ENCODE measurements at places on chromosomes 11 and 22.

DNA sequence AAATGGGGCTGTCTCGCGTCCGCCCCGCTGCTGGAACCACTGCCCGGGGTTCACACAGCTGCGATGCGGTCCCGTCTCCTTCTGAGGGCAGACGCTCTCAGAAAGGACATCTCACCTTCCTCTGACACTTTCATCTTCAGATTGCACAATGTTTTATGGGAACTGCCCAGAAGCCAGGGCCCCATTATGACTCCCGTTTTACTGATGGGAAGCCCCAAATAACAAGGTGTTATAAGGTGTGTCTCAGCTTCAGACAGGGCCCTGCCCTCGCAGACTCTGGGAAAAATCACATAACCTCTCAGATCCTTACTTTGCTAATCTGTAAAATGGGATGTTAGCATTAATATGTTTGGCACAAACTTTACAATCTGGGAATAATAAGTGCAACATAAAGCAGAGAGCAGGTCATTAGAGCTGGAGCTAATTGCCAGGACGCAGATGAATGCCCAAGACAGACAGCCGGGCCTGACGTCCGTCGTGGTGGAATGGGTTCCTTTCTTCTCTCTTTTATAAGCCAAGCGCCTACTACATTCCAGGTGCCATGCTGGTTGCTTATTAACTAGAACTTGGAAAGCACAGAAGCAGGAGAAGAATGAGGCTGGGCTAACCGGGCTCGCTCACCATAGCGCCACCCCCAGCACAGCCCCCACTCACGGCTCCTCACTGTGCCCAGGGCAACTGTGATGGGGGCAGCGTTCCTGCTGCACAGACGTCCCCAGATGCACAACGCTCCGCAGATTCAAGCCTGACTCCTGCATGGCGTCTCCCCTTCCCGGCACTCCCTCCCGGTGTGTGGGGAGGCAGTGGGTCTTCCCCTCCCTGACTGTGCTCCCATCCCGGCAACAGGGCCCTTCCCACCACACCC is 43.8 kb downstream of the TRMU start:
- no peak for DNase-seq

GRCh38 chr22:40818192-40818746 is 877 bp downstream of the SLC25A17 start:
- no peak for DNase-seq

DNA sequence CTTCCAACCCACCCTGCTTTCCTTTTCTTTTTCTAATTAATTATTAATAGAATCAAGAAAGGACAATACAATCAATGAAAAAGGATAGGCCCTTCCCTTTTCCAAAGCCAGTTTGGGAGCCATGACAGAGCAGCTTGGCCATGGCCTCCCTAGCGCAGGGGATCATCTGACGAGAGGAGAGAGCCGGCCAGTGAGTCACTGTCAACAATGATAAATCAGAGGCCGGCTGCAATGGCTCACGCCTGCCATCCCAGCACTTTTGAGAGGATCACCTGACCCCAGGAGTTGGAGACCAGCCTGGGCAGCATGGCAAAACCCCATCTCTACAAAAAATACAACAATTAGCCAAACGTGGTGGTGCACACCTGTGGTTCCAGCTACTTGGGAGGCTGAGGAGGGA is 27.5 kb upstream of the KRTAP5-7 start:
- no peak for DNase-seq

DNA sequence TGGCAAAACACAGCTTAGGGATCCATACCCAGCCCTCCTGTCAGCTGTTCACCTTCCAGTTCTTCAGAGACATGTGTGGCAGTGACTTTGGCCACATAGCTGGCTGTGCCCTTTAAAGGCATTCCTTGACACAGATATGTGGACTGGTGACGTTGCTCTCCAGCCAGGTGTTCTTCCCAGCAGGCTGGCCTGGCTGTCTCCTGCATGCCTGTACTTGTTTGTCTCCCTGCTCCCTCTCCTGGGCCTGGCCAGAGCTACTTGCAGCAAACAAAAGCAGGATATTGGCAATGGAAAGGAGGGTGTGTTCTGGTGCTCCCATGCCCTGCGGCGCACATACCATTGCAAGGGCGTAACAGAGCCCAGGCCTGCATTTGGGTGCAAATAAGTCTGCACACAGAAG is 38.3 kb downstream of the PIK3IP1 start:
- DNase-seq, result no peak

DNA sequence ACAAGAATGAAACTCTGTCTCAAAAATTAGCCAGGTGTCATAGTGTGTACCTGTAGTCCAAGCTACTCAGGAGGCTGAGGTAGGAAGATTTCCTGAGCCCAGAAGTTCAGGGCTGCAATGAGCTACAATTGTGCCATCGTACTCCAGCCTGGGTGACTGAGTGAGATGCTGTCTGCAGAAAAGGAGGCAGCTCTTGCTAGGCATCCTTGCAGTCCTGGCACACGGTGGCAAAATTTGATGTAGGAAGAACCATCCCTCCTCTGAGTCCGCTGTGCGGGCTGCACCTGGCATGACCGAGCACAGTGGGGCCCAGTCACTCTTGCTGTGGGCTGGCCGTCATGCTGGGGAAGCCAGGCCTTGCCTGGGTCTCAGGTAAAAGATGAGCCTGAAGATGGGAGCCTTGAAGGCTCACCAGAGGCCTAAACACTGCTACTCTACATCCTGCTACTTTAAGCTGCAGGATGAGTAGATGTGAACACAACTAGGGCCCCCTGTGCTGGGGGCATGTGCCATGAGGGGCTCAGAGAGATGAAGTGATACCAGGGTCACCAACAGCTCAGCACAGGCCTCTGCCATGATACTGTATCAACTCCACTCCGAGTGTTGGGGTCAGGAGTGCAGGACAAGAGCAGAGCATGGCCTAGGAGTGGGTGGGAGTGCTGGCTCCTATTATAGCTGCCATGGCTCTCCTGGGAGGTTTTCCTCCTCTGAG is 18.6 kb downstream of the CDC45 start:
- DNase-seq, result no peak

- no peak for DNase-seq
Observed at GRCh38 chr11:82792822-82793569, 59.3 kb upstream of the FAM181B start.
